ENCODE measurements at places on chromosomes 5 and 9. TPM values are rescaled to one million over a fixed set of nuclear protein-coding genes. Genes with fewer than 3 reads are reported as not detected.

Gene ZNF462
- total RNA-seq: 2.2 TPM

Gene ADRA1B
- 12.0 TPM for total RNA-seq

Gene SLCO6A1
- not detected for total RNA-seq

Gene TEX48
- total RNA-seq: not detected

Gene TMEM232
- 1.5 TPM for total RNA-seq

Gene PCDHA7
- total RNA-seq: not detected

Gene TAF11L10
- not detected for total RNA-seq

Gene PDE4D
- total RNA-seq: 2.4 TPM

Gene MCC
- 36.3 TPM for total RNA-seq

Gene COL5A1
- 2.8 TPM for total RNA-seq
